ENCODE measurements at places on chromosomes 3 and 15.
A peak's percentile ranks its signal among the peaks of the same experiment; 100 is the strongest.

GRCh38 chr3:125959317-125960065, 9.5 kb upstream of the ROPN1B start:
- DNase-seq: no peak

DNA sequence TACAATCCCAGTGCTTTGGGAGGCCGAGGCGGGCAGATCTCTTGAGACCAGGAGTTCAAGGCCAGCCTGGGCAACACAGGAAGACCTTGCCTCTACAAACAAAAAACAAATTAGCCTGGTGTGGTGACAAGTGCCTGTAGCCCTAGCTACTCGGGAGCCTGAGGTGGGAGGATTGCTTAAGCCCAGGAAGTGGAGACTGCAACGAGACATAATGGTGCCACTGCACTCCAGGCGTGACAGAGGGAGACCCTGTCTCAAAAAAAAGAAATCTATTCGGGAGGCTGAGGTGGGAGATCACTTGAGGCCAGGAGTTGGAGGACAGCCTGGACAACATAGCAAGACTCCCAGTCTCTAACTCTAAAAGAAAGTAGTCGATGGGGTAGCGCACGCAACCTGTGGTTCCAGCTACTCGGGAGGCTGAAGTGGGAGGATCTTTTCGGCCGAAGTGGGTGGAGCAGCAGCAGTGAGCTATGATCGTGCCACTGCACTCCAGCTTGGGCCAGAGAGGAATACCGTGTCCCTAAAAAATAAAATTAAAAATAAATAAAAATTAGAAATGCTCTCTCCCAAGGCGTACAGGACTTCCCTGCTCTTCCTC, 775 bp downstream of the C3orf33 start:
- no peak for DNase-seq

GRCh38 chr15:69958496-69959084, 139.1 kb downstream of the TLE3 start:
- DNase-seq: no peak

DNA sequence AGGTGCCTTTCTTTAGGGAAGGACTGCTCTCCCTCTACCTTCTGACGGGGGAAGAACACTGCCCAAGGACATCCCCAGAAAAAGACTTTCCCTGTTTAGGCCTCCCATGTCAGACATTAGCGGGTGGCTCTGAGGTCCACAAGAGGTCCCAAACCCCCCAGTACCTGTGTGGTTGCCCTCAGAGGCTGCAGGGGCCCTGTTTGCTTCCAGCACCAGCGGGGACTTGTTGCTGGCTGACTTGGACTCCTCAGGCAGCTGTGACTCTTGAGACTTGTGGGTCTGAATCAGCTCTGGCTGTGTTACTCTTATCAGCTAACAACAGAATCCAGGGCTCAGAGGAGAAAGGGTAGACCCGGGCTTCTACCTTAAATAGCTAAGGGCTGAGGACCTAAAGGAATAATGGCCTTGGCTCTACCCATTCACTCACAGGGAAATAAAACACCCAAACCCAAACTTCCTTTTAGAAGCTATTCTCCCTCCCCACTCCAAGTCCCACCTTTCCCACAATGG, 39.2 kb downstream of the SEMA3G start:
- no peak for DNase-seq

DNA sequence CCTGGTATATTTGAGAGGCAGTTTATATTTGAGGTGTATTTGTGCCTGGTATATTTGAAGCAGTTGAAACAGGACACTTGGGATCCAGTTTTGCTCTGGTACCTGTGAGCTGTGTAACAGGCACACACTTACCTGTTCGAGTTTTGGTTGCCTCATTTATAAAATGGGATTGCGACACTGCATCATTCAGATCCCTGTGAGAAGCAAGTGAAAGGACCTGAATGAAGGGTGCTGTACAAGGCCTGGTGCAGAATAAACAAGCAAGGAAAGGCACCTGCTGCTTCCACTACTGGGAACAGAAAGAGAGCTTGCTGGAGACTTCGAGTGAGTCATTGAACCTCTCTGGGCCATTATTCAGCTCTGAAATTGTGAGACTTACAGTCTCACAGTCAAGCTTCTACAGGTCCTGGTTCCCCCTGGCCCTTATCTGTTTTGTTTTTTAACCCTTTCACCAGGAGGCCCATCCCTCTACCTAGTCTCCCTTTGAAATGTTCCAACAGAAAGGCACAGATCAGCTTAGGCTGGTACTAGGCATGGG, 11.5 kb downstream of the FETUB start:
- DNase-seq: no peak

GRCh38 chr3:157624801-157625200, 121.6 kb upstream of the VEPH1 start:
- DNase-seq: no peak

DNA sequence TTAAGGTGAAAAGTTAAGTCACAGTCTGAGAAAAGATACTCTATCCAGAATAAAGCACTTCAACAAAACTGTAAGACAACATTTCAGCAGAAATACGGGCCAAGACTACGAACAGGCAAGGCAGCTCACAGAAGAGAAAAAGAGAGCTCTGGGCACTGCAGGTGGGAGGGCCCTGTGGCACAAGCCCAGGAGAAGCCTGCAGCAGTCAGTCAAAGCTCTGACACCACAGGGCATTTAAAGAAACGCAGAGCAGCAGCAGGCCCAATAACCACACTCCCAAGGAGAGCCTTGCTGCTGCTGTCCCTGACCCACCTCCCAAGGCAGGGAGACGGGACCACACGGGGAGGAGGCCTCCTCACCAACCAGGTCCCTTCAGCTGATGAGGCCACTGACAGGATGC, 19.2 kb downstream of the CHSY1 start:
- DNase-seq: no peak

DNA sequence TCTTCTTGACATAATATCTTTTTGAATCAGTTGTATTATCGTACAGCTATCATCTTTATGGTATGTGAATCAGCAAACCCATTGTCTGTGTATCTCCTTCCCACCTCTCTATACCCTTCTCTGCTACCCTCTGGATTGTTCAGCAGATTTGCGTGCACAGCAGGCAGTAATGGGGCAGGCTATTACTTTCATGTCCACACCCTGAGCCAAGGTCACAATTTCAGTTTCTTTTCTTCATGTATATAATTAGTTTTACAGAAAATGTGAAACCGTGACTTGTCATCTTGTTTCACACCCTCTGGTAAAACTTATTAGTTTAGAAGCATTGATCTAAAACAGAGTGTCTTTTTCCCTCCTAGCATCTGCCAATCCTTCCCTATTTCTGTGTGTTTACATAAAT, 770.4 kb upstream of the SEMA6D start:
- no peak for DNase-seq

DNA sequence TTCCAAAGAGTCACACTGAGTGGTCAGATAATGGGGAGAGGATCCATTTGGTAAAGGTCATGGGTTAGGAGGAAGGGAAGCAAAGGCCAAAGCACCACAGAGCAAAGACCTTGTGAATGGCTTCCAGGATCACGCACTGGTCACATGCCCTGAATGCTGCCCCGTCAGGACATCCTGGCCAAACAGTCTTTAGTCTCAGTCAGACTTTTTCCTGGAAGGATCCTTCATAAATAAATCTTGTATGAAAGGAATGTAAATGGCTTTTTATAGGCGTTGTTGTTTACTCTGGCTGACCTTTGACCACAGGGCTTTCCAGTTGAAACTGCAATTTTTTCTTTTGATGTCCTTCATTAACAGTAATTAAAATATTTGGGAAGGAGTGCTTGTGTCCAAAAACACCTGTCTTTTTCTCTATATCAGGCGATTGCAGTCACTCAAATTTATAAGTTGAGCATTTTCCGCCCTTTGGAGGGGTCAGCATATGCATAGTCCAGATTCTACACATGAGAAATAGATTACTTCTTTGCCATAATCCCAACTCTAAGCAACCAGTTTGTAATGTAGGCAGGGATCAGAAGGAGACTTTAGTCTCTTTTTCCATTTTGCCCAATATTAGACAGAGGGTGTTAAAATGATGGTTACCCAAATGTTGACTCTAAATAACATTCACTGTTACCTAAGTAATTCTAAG, 48.4 kb downstream of the CHAC1 start:
- no peak for DNase-seq

DNA sequence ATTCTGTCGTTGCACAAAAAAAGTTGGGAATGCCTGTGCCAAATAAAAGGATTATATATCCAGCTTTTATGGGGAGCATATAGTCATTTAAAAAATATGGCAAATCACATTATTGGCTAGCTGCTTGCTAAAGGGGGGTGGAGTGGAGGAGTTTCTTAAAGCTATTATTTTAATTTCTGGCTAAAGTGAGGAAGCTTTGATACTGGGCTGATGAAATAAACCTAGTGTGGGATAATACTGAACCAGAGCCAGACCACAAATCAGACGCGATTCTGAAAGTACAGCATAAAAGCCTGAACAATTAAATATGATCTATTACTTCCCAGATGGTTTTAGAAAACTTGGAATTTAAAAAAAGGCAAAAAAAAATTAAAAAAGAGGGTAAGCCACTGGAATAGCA, 14.4 kb downstream of the POLR2M start:
- DNase-seq: no peak

DNA sequence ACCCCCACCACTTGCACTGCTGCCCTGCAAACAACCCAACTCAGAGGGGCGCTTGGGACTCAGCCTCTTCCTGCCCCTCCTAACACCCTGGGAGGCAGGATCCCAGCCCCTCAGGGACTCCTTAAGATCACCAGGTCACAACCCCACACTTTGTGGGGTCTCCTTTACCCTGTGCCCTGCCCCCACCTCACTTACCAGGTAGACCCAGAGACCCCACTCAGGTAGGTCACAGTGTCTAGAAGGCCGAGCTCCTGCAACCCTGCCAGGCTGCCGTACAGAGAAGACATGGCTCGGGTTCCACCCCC, 9.1 kb downstream of the PLA2G4F start:
- DNase-seq: no peak

- no peak for DNase-seq
Measured at GRCh38 chr15:54681584-54681983, 515.2 kb downstream of the RSL24D1 start.

GRCh38 chr15:53472210-53472609, 287.3 kb downstream of the WDR72 start:
- DNase-seq: no peak

GRCh38 chr3:107841831-107842230, 249.0 kb downstream of the CD47 start:
- no peak for DNase-seq

DNA sequence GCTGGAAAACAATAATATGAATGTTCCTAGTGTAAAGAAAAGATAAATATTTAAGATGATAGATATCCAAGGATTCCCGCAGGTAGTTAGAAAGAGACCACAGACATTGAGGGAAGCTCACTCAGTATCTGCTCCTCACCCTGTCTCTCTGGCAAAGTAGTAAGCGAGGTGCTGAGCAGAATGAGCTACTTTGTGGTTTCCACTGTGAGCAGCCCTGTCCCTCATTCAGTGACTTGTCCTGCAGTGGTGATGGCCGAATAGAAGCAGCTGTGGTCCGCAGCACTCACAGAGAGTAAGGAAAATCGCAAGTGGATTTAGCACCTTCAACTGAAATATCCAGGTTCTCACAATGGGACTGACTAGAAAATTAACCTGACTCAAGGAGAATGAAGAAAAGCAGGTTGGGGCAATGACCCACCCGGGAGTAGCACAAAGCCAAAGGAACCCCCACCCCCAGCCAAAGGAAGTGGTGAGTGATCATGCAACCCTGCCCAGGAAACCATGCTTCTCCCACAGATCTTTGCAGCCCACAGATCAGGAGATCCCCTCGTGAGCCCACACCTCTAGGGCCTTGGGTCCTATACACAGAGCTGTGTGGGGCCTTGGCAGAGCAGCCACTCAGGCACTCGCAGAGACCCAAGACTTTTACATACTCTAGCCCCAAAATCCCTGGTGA, 21.8 kb upstream of the SLC25A38 start:
- DNase-seq: no peak

- DNase-seq: no peak
Measured at GRCh38 chr3:66487465-66487864, 13.4 kb downstream of the LRIG1 start.

DNA sequence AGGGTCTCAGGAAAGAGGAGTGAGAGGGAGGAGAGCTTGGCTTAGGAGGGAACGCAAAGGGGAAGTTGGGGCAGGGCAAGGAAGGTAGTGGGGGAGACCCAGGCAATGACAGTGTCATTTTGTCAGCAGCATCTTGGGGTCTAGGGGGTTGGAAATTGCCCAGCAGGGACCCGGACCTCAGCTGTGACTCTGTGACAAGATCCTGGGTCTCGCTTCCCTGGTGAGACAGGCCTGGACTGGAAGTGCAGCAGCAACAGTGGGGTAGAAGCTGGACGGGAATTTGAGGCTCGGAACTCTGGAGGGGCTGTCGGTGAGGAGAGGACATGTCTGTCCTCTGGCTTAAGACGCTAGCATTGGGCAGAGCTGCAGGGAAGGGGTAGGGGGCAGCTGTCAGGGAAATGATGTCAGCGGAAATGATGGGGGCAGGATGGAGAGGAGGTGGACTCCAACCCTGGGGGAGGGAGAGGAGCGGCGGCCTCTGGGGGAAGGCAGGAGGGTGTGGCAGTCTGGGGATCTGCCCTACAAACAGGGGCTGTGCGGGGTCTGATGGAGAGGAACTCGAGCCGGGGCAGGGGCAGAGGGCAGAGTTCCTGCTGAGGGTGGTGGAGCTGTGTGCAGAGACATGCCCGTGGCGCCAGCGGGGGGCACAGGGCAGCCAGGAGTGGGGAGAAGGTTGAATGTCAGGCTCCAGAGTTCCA, 12.3 kb downstream of the ANPEP start:
- DNase-seq: no peak

GRCh38 chr3:179528772-179529171, 34.0 kb upstream of the ACTL6A start:
- DNase-seq: no peak

- DNase-seq: no peak
Measured at GRCh38 chr3:33202711-33203457, 15.7 kb downstream of the SUSD5 start.

DNA sequence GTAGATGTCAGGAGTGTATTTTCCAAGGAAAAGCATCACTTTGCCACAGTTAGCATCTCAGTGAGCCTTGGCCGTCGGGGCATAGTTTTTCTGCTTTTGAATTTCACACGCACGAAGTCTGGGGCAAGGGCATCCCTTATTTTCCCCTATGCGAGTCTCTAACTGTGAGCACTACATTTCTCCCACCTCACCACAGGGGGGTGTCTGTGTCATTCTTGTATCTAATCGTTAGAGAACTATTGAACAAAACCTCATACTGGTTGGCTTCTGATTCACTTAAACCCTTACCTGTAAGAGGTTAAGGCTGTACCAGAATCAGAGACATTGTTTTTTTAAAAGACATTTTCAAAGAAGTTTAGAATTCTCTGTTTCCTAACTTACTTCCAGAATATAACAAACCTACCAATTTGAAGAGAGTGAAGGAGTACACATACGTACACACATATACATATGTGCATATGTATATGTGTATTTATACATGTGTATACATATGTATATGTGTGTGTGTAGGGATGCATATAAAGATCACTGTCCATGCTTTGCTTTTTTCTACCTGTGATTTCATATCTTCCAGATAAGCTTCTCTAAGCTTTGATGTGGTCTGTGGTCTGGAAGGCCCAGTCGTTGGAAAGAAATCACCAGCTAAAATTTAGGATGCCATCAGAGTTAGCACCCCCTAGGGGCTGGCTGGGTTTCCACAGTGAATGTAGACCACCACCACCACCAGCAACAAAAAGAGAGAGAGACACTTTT, 49.4 kb downstream of the MYZAP start:
- peak; percentile 35 for DNase-seq

Measured in RPMI8226 (cell line).